NCI-H446 (cell line): ENCODE measurements at places on chromosomes 3 and 15.

GRCh38 chr3:57048728-57049127, 11.7 kb upstream of the SPATA12 start:
- no peak for DNase-seq

GRCh38 chr15:70063261-70063925, 34.3 kb downstream of the TLE3 start:
- no peak for DNase-seq

GRCh38 chr3:110946810-110947209, 124.8 kb upstream of the NECTIN3 start:
- DNase-seq = no peak

DNA sequence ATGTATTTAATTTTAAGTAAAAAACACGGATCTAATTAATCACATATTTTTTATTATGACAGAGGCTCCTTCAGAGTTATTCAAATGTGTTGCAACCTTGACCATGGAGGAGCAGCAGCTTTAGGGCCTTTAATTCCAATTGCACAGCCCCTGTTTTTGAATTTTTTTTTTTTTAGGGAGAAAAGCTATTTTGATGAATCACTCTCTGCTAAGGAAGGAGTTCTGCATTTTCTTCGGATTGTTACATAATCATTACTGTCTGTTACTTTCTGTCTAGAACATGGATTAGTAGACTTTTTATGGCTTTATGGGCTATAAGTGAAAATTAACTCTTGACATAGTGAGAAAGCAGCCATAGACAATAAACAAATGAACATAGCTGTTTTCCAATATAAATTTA, 90.8 kb downstream of the MCTP2 start:
- DNase-seq = no peak

GRCh38 chr15:34821831-34822230, 26.5 kb upstream of the ACTC1 start:
- no peak for DNase-seq

- no peak for DNase-seq
These were observed 227.4 kb upstream of the THRB start for GRCh38 chr3:24722087-24722486.

- DNase-seq = no peak
These were observed 120.7 kb upstream of the STAC start for GRCh38 chr3:36259580-36259979.

- DNase-seq = no peak
These were observed 32.1 kb downstream of the SCAP start for GRCh38 chr3:47443611-47443995.

DNA sequence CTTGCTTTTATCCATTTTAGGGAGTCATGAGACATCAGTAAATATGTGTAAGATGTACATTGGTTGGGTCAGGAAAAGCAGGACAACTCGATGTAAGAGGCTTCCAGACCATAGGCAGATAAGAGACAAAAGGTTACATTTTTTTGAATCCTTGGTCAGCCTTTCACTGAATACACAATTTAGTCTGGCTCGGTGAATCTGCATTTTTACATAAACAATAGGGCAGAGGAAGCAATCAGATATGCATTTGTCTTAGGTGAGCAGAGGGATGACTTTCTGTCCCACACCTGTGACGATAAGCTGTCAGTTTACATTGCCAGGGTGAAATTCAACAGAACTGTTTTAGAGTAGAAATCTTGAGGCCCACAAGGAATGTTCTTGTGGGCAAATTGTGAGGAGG, 20.6 kb downstream of the NPAP1 start:
- no peak for DNase-seq

- no peak for DNase-seq
These were observed 75.0 kb downstream of the TRIM69 start for GRCh38 chr15:44811337-44811736.

DNA sequence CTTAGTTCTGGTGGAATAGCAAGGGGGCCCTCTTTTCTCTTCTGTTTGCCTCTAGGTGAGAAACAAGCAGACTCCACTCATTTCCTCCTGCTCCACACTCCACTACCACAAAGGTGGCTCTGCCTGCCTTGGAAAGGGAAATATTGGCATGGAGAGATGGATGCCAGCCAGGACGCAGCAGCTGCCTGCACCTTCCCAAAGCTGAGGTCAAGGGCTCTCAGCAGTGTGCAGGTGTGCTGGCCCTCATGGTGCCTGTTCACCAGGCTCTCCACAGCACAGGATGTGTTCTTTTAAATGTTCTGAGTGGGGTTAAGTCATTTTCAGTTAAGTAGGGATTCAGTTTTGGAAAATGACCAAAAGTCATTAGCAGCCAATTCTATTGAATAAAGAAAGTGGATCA, 211.2 kb upstream of the STRIT1 start:
- peak; percentile 10 for DNase-seq

DNA sequence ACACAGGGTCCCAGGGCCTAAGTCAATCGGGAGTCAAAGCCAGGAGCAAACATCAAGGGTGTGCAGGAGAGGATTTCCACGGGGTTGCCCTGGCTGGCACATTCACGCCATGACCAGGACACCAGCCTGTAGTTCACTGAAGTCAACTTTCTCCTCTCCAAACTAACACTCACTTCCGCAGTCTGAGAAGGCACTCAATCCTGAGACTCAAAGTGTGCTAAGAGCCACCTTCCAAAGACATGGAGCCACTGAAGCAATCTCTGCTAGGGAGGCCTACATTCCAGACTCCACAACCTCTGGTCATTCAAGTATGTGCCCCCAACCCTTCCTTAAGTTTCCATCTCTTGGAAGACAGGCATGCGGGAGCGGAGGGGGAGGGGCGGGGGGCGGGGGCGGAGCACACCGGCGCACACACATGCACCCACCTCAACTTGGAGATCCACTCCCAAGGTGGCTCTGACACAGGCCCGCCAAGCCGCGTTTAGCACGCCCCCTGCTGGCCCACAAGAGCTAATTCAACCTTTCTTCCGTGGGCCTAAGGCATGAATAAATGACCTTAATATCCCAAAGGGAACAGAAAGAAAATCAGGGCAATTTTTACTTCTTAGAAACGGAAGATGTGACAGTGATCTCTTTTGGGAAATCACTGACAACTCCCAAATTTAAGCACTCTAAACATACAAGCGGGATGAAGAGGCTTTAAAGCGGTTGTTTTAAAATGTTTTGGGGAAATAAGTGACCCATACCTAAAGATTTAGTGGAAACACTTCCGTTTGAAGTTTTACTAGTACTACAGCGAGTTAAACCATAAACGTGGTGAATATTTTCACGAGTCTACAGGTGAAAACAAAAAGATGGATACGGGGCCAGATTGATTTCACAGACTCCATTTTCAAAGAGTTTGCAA, 162.5 kb upstream of the CHRNA7 start:
- peak; percentile 75 for DNase-seq

GRCh38 chr3:196654735-196655090, 15.2 kb downstream of the NRROS start:
- DNase-seq = no peak

DNA sequence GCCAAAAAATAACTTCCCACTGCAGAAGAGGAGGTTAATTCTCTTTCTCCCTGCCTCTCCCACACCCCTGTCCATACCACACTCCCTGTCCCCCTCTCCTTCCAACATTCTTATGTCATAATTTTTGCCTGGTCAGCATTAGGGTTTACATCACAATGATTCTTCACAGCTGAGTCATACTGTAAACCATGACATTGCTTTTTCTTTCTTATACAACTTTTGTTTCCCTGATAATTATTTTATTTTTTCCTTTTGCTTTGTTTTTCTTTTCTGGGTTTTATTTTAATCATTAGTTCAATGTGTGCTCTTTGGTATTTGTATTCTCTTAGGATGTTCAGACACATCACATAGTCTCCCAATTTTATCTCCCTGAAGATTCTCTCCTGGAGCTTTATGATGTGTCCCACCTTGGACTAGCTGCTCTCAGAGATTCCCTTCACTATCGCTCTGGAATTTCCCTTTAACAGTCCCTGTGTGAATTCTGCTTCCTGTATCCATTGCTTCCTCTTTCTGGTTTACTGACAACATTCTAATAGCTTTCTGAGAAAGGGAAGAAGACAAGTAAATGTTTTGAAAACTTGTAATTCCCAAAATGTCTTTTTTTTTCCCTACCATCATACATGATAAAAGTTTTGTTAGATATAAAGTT, 70.7 kb downstream of the SOX2 start:
- DNase-seq = no peak

DNA sequence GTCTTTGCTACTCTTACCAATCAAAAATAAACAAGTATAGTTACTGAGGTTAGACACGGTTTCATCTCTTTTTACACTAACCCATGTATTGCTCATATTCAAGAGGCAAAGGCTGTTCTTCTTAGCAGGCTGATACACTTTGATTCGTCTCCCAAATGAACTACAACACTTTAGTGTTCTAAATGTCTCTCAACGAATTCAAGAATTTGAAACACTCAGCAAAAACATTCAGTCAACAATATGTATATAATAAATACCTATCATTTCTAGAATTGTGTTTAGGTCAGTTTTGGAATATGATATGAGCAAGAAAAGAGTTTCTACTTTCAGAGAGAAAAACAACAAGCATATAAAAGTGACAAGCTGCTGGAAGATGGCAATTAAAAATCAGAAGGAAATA, 669.6 kb upstream of the DPPA4 start:
- DNase-seq = no peak

DNA sequence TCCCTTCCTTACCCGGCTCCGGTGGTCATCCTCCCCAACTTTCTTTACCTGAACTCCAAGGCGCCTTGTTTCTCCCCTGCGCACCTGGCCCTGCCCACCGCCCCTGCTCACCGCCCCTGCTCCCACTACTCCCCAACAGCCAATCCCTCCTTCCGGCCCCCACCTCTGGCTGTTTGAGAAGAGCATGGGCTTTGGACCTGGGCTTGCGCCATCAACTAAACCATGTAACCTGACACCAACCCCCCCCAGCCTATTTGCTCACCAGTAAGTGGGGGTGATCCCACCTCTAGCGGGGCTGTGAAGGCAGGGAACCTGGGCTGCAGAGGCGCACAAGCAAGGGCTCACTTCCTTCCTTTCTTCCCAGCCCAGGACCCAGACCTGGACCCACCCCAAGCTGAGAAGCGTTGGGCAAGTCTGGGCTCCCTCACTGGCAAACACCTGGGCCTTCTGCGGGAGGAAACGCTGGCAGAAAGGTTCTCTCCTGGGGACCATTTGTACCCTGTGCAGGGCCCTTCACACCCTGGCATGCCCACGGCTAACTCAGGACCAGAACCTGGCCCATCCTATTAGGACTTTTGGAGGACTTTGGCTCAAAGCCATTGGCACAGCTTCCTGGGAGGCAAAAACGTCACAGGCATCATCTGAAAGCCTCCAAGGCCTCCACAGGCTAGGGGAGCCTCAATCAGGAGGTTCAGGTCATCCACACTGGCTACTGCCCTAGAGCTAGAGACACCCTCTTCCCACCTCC, at the start of gene PLXNB1:
Gene PLXNB1 (minus strand): TSS at position 127 of the 748 bp plus-strand sequence. CDS start 5,475 bp downstream, outside the sequence.
- DNase-seq = no peak
